ENCODE measurements at places on chromosomes 6 and 20. TPM values are rescaled to one million over a fixed set of nuclear protein-coding genes. Genes with fewer than 3 reads are reported as not detected.

DNA sequence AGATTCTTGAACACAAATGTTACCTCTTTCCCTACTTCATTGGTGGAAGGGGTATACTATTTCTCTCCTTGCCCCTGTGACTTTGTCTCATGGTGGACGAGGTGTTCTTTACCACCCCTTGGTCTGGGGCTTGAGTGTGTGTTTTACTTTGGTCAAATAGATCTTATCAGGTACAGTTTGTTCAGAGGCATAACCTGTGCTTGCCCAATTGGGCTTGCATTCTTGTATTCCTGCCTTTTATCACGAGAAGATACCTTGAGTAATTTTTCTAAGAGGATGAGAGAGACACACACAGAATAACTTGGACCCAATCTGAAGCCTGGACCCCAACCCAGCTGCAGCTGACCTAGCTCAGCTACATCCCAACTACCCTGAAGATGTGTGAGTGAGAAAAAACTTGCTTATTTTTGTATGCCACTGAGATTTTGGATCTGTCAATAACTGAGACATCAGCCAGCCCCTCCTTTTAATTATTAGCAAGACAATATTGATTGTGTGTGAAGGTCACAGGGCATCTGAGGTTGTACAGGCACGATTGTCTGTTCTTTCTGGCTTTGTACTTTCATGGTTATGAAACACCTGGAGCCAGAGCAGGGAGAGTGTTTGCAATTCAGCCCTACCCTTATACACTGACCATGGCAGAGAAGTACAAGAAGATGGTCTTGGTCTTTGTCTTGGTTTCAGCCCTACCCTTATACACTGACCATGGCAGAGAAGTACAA lies 204.7 kb upstream of the SLC35B3 start:
- no peak for DNase-seq
- no peak overlapping the region for H3K4me3 ChIP-seq
- H3K27me3 ChIP-seq: no peaks in the 10 kb centered on the region
- no peak overlapping the region for H3K27ac ChIP-seq

DNA sequence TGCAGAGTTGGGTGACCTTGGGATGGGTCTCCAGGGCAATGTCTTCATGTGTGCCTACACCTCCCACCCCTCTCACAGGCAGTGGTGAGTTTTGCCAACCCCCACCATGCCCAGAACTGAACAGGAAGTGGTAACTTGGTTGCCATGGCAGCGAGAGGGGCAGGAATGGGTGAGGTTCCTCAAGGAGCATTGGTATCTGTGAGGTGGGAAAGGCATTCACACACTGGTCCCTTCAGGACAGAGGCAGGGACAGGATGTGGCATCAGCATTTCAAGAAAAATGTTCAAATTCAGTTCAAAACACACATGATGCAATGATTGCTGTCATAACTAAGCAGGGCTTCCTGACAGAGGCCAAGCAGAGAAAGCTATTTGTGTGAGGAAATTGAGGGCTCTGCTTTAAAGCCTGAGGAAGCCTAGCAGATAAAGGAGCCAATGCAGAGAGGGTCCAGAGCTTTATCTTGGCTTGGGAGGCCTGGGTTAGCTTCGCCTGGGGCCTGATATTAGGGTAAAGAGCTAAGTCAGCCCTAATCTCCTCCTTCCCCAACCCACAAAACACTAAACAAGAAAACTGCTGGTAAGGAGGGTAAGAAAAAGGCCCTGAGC lies 551 bp downstream of the TREML2 start:
- H3K27ac ChIP-seq: no peak overlapping the region
- DNase-seq: no peak
- no peak overlapping the region for H3K4me3 ChIP-seq

VSX1 gene
- 0.66 TPM for total RNA-seq

RPS10 gene
- 1,206 TPM for total RNA-seq

- no peak for DNase-seq
- H3K4me1 ChIP-seq: no peaks in the 10 kb centered on the region
- H3K27me3 ChIP-seq: no peaks in the 10 kb centered on the region
- no peaks in the 10 kb centered on the region for H3K36me3 ChIP-seq
- no peak overlapping the region for H3K4me3 ChIP-seq
- no peak overlapping the region for H3K27ac ChIP-seq
These were observed 48.2 kb downstream of the THBS2 start for GRCh38 chr6:169205176-169206160.

- DNase-seq: no peak
- no peak overlapping the region for H3K27ac ChIP-seq
- no peak overlapping the region for H3K4me3 ChIP-seq
- H3K4me1 ChIP-seq: peaks cover 5% of the 10 kb centered on the region
These were observed 190.3 kb downstream of the UTRN start for GRCh38 chr6:144475411-144475810.

DNA sequence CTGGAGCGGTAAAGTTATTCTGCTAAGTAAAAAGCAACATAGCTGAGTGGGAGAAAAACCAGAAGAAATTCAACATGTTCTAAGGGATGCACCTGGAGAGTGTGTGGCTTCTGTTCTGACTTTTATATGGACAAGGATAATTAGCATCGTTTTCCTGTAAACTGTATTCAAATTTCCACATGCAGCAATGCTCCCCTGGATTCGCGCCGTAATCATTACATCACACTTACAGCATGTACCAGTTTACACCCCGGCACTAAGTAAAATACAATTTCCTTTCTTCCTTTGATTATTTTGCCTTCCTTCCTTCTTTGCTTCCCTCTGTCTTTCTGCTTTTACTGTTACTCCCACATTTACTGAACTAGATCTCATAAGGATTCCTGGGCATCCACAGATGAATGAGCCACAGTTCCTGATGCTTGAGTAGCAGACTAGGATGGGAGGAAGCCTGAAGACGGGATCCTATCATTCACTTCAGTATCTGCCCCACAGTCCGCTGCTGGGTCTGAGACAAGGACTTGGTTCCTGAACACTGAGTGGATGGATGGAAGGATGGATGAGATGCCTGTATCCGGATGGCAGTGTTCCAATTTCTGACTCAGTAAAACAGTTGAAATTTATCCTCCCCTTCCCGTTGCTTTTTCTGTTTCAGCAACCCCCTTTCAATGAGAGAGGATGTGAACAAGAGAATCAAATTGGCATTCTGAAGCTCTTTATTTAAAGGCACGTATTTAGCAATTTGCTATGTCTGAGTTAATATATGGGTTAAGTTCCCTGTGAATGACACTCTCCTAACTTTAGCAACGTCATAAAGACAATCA lies 174.6 kb downstream of the GJA10 start:
- no peak overlapping the region for H3K4me3 ChIP-seq
- no peak overlapping the region for H3K27ac ChIP-seq
- DNase-seq: no peak

ELOVL4 gene
- total RNA-seq: not detected

GRCh38 chr20:62539198-62540045 lies 63.6 kb upstream of the GATA5 start:
- H3K4me3 ChIP-seq: no peak overlapping the region
- H3K27ac ChIP-seq: no peak overlapping the region
- H3K4me1 ChIP-seq: no peaks in the 10 kb centered on the region
- H3K36me3 ChIP-seq: no peaks in the 10 kb centered on the region

HSPA1B gene
- 131 TPM for total RNA-seq

SLCO4A1 gene
- 6.2 TPM for total RNA-seq

LRP11 gene
- total RNA-seq: 28.0 TPM

DNA sequence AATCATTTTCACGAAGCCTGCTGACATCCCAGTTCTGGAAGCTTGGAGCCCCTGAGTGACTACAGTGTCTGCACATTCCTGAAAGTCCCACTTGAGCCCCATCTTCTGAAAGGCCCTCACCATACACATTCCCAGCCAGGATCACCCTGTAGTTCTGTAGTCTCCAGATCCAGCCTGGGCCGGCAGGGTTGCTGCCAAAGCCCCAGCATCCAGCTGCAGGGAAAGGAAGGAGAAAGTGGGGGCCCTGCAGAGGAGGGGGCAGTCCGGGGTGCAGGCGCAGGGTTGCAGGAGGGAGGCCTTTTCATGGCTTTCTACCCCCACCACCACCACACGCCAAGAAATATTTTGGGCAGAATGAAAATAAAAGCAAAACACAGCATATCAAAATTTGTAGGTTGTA lies 26.0 kb downstream of the MDFI start:
- no peaks in the 10 kb centered on the region for H3K36me3 ChIP-seq
- H3K27ac ChIP-seq: no peak overlapping the region
- no peak for DNase-seq
- H3K27me3 ChIP-seq: peaks cover 3% of the 10 kb centered on the region
- H3K4me1 ChIP-seq: no peaks in the 10 kb centered on the region
